ENCODE measurements at places on chromosomes 11 and 22. TPM values are rescaled to one million over a fixed set of nuclear protein-coding genes. Genes with fewer than 3 reads are reported as not detected.

The SLC1A2 gene
- total RNA-seq: 1.6 TPM

The ALDH3B2 gene
- 0.09 TPM for total RNA-seq

The OR5B2 gene
- total RNA-seq: not detected

The TBX1 gene
- 7.2 TPM for total RNA-seq

The CDC42EP2 gene
- 20.8 TPM for total RNA-seq

The CHRM1 gene
- total RNA-seq: 0.04 TPM

The TLCD5 gene
- 6.6 TPM for total RNA-seq

The SLC37A2 gene
- total RNA-seq: 2.6 TPM

The RAG1 gene
- 5.8 TPM for total RNA-seq

The RHOD gene
- 14.2 TPM for total RNA-seq

The HTR3B gene
- not detected for total RNA-seq

The DNHD1 gene
- 4.1 TPM for total RNA-seq

The RFPL3 gene
- total RNA-seq: not detected

The CECR2 gene
- 10.3 TPM for total RNA-seq

The OR8D4 gene
- total RNA-seq: 0.04 TPM

The LINC01488 gene
- 0.04 TPM for total RNA-seq

The MUC5AC gene
- not detected for total RNA-seq

The JHY gene
- 1.6 TPM for total RNA-seq

The CRYBB3 gene
- 0.13 TPM for total RNA-seq

The RASSF10 gene
- 0.35 TPM for total RNA-seq

The ROBO4 gene
- total RNA-seq: 17.8 TPM

The OR51E2 gene
- 0.53 TPM for total RNA-seq

The TMPRSS5 gene
- total RNA-seq: 0.80 TPM

The VPS26B gene
- total RNA-seq: 21.0 TPM

The APOBEC3H gene
- not detected for total RNA-seq

The SIAE gene
- total RNA-seq: 4.9 TPM

The MS4A8 gene
- total RNA-seq: 2.5 TPM

The MARK2 gene
- total RNA-seq: 7.4 TPM

The KRTAP5-9 gene
- total RNA-seq: not detected

The OR51E1 gene
- total RNA-seq: 3.1 TPM

The POTEH gene
- not detected for total RNA-seq

The OR51S1 gene
- not detected for total RNA-seq

The KRTAP5-2 gene
- not detected for total RNA-seq

The SERGEF gene
- 15.7 TPM for total RNA-seq

The TRPC6 gene
- total RNA-seq: 19.2 TPM

The MIOX gene
- not detected for total RNA-seq

The IFITM10 gene
- 0.27 TPM for total RNA-seq

The KDM4E gene
- not detected for total RNA-seq

The PKDREJ gene
- 0.04 TPM for total RNA-seq

The C22orf42 gene
- total RNA-seq: not detected

The C11orf65 gene
- total RNA-seq: 0.66 TPM

The RASL10A gene
- 1.5 TPM for total RNA-seq

The MPZL2 gene
- 0.40 TPM for total RNA-seq

The SHISAL1 gene
- total RNA-seq: 13.1 TPM

The ENTHD1 gene
- not detected for total RNA-seq

The CBLIF gene
- total RNA-seq: not detected
